Stimulated activated CD4-positive, alpha-beta T cell treated with anti-CD3 and anti-CD28 coated beads, Interleukin-1b, Interleukin-23, amount 100 ng/mL, for 1 hour (primary cell): ENCODE measurements at places on chromosomes 4 and X.

- no peak for DNase-seq
These were observed 87.7 kb upstream of the RAB40AL start for GRCh38 chrX:102849396-102849795.

DNA sequence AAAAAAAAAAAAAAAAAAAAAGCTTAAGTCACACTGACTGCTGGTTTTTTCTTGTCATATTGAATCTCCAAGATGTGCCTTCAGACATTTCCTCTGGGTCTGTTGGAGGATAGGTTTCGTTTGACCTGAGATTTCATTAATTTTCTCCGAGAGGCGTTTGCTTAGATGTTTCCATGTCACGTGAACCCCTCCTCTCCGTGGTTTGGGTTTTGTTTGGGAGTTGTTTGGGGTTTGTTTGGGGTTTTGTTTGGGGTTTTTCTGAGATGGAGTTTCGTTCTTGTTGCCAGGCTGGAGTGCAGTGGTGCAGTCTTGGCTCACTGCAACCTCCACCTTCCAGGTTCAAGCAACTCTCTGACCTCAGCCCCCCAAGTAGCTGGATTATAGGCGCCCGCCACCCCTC, 40.8 kb upstream of the DHRSX start:
- no peak for DNase-seq

- no peak for DNase-seq
These were observed 334.2 kb downstream of the TENM3 start for GRCh38 chr4:182577411-182577810.

DNA sequence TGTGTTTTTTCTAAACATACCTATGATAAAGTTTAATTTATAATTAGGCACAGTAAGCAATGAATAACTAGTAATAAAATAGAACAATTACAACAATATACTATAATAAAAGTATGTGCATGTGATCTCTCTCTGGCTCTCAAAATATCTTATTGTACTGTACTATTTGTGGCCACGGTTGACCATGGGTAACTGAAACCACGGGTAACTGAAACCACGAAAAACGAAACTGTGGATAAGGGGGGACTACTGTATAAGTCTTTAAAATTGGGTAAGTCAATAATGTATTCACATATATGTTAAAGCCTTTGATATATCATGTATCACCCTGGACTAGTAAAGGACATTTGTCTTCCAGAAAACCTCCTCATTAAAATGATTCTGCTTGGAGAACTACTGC, 20.0 kb downstream of the TMEM154 start:
- no peak for DNase-seq

GRCh38 chr4:134762053-134762452, 560.5 kb upstream of the PABPC4L start:
- DNase-seq, result no peak

- no peak for DNase-seq
These were observed 248.1 kb downstream of the OPHN1 start for GRCh38 chrX:68185161-68185560.

DNA sequence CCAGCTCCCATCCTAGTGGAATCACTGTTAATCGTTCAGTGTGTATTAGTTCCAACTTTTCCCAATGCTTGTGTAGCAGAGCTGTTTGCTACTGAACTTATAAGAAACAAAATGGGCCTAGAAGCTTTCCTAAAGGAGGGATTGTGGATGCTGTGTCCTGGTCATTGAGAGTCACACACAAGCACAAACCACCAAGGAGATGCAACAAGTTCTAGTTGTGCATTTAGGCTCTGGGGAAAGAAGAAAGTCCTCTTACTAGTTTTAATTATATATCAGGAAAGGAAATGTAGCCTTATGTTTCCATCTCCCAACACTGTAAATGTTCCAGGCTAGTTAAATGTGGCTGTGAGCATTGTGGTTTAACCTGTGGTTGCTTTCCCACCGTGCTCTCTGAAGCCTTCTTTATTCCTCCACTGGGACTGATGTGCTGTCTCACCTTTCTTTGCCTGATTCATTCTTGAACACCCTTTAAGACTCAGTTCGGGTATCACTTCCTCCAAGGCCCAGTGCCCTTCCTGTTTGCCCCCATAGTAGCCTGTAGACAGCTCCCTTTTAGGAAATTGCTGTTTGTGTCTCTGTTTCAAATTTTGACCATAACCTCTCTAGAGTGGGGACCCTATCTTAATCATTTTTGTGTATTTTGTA, 34.3 kb downstream of the ATP10D start:
- DNase-seq, result no peak

GRCh38 chr4:88765729-88766128, 68.1 kb upstream of the NAP1L5 start:
- no peak for DNase-seq

DNA sequence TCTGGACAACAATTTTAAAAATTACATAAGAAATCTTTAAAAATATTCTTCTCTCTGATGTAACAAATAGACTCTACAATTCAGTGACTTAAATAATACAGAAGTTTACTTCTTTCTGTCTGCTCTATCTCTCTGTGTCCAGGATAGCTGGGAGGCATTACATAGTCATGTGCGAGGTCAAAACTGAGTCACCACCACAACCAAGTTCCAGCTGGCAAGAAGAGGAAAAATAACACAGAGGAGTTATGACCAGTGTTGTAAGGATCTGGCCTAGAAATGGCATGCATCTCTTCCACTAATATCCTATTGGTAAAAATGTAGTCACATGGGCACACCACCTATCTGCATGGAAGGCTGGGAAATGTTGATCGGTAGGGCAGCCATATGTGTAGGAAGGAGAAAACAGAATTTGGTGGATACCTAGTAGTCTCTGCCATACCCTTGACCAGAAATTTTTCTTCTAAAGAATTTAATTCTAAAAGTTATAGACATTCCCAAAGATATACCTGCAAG, 39.4 kb upstream of the WDFY3 start:
- DNase-seq, result no peak

- DNase-seq, result no peak
These were observed 4.7 kb downstream of the SFRP2 start for GRCh38 chr4:153784166-153784699.

DNA sequence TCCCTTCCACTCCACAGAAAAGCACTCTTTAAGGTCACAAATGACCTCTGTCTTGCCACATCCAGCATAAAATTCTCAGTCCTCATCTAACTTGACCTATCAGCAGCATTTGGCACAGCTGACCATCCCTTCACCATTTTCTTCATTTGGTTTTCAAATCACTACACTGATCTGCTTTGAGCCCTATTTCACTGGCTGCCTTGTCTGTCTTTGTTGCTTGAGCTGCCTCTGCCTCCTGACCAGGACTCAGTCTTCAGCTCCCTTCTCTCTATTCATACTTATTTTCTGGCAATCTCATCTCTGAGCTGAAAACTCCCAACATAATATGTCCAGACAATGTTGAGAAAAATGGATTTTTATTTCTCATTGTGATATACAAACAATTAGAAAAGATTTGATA, 27.7 kb upstream of the PDE5A start:
- DNase-seq, result no peak

DNA sequence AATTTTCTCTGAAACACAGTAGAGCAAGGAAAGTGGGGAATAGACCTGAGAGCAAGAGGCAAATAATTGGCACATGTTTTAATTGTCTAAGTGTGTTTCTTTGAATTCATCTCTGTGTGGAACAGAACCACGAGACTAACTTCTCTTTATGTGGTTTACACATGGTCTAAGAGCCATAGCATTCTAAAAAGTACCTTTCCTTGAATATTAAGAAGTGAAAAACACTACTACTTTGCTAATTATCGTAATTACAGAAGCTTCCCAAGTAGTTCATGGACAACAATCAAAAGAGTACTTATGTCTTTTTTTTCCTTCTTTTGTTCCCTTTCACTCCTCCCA, 2.9 kb upstream of the CYBB start:
- no peak for DNase-seq

DNA sequence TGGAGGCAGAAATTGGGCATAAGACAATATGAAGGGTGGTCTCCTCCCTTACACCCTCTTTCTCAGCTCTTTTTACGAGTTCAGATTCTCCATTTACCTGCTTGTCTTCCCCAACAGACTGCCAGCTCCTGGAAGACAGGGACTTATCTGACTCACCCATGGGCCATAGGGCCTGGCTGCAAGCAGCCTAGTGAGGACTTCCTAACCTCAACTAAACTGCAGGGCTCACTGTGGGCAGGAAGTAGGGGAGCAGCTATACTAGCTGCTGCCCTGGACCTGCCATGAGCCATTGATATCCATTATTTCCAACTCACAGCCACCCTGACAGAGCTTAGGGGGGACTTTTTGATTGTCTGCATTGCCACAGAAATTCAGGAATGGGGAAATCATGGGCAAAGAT, 11.5 kb upstream of the ZNF718 start:
- no peak for DNase-seq

DNA sequence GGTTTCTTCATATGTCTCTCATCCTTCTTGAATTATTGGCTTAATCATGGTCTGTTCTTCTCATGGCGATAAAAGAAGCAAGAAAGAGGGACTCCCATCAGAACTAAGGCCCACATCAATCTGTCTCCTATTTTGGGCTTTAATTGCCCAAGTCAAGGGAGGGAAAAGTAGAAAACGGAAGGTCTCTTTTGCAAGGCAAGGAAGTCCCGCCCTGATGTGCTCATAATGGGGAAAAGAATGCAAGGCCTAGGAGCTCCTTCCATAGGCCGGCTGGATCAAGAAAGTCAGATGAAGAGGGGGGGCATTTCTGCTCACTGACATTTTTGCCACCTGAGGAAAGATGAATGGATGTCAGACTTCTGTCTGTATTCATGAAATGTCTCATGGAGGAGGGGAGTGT, 127.7 kb upstream of the RPS6KA3 start:
- no peak for DNase-seq

- DNase-seq, result no peak
These were observed 214.6 kb downstream of the FRMPD4 start for GRCh38 chrX:12352922-12353321.

GRCh38 chr4:185534866-185535611, at the start of gene PDLIM3:
Gene PDLIM3 (minus strand): TSS chr4:185535507. CDS start chr4:185535434, 73 bp downstream.
- no peak for DNase-seq

GRCh38 chr4:76558396-76559235, 123.6 kb downstream of the SHROOM3 start:
- DNase-seq, result no peak

DNA sequence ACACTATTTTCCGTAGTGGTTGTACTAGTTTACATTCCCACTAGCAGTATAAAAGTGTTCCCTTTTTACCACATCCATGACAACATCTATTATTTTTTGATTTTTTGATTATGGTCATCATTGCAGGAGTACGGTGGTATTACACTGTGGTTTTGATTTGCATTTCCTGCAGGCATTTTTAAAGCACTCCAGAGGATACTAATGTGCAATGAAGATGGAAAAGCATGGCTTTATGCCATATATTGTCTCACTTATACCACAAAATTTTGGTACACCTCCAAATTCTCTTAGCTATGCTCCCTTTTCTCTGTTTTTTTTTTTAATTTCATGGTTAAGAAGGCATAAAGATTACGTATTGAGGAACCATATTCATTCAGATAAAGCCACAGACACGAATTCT, 35.1 kb upstream of the NPY2R start:
- no peak for DNase-seq

GRCh38 chr4:17502756-17503155, 9.1 kb downstream of the QDPR start:
- DNase-seq, result no peak

DNA sequence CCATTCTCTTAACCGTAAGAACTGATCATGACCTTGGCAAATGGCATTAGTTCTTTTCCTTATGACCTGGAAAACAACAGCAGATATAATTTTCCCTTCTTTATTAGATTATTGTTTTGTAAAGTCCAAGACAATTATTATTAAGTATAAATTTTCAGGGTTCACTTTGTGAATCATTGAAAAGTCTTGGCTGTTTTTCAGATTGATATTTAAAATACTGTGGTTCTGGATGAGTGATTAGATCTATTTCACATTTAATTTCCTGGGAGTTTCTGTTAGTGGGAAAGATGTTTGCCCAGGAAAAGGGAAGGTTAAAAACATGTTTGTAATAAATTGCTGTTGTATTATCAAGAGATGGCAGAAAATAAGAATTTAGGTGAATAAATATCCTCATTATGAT, 194.9 kb downstream of the TLL1 start:
- DNase-seq, result no peak

- DNase-seq, result no peak
These were observed 443.3 kb downstream of the GBA3 start for GRCh38 chr4:23135792-23136645.
